ENCODE measurements at places on chromosomes 2 and 18. TPM values are rescaled to one million over a fixed set of nuclear protein-coding genes. Genes with fewer than 3 reads are reported as not detected.

The DSG1 gene
- not detected for total RNA-seq

The DSG4 gene
- total RNA-seq, result not detected

The CCDC74A gene
- total RNA-seq, result 6.6 TPM

The MAIP1 gene
- 24.3 TPM for total RNA-seq

The RSAD2 gene
- 0.37 TPM for total RNA-seq

The SLC5A7 gene
- not detected for total RNA-seq

All from subcutaneous preadipocyte (primary cell).